ENCODE measurements at places on chromosomes 2 and 18.

DNA sequence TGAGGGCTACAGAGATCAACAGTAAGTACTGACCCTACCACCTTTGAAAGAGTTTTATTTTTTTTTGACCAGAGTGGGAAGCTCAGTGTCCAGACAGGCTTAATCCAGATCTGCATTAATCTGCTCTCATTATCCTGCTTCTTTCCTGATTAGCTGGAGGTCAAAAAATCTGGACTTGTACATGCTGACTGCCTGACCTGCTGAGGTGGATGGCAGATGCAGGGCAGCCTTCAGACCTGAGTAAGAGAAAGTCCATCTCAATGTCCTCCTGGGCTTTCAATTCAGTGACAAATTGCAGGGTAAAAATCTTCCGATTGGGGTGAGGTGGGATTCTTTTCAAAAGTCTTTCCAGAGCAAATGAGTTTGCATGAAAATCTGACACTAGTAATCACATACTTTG is 998.8 kb upstream of the PIK3C3 start:
- DNase-seq: no peak

DNA sequence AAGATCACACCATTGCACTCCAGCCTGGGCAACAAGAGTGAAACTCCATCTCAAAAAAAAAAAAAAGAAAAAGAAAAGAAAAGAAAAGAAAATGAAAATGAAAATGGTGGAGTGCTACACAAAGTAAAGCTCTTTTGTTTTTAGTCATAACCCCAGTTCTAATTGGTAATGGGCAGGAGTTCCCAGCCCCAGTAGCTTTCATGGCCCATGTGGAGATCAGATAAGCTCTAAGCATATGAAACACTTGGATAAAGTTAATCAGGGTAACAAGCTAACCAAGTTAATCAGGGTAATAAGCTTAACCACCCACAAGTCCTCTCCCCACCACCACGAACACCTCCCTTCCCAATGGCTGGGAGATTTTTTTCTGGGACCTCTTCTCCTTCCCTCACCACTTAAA is 240.8 kb downstream of the BCL11A start:
- no peak for DNase-seq

GRCh38 chr2:24394998-24395397 is 34.7 kb upstream of the ITSN2 start:
- DNase-seq: no peak

DNA sequence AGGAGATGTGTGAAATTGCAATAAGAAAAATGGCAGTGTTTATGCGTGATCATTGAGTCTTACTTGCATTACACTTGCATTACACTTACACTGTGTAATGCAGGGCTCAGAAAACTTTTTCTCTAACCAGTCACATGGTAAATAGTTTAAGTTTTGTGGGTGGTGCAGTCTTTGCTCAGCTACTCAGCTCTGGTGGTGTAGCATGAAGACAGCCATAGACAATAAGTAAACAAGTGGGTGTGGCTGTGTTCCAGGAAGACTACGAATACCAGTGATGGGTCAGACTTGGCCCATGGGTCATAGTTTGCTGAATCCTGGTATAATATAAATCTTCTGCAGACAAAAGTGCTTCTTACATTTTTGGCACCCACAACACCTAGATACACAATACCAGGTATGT is 115.6 kb upstream of the CYP1B1 start:
- DNase-seq: no peak

GRCh38 chr2:181805228-181806038 is 86.1 kb upstream of the ITPRID2 start:
- DNase-seq: no peak

Measured in mesothelial cell of epicardium (in vitro differentiated cells).